Cerebellar cortex (tissue), 1 donor: ENCODE measurements at places on chromosomes 16 and 17.

- no peak for DNase-seq
Observed at GRCh38 chr16:21590287-21590686, 9.1 kb upstream of the METTL9 start.

GRCh38 chr16:35733971-35734702 is 2274.7 kb downstream of the TP53TG3F start:
- DNase-seq: no peak

GRCh38 chr16:12210258-12210880 is 233.8 kb downstream of the SNX29 start:
- no peak for DNase-seq

- no peak for DNase-seq
Observed at GRCh38 chr16:12482455-12483220, 321.0 kb downstream of the CPPED1 start.

DNA sequence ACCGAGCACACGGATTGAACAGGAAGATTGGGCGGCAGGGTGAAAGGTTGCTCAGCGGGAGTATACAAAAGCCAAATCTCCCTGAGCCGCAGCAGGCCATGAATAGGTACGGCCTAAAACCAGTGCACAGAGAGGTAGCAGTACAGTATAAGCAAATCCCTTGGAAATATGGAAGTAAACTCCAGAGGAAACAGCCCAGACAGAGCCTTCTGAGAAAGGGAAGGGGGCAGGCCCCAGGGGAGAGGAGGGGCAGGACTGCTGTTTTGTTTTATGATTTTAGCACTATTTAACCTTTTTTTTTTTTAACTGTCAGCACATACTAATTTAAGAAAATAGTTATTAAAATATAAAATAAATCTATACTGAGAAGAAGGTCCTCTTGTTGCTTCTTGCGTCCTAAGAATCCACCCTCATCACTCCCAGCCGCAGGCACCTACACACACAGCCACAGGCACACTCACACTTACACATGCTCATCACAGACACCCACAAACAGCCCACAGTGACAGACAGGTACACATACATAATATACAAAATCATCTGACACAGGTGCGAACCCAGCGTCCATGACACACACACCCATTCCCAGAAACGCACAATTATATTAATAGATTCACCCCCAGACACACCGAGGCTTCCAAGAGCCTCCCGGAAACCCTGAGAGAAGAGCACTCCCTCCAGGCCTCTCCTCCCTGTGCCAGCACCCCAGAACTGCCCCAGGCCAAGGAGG is 12.8 kb downstream of the PLXDC1 start:
- DNase-seq: no peak

DNA sequence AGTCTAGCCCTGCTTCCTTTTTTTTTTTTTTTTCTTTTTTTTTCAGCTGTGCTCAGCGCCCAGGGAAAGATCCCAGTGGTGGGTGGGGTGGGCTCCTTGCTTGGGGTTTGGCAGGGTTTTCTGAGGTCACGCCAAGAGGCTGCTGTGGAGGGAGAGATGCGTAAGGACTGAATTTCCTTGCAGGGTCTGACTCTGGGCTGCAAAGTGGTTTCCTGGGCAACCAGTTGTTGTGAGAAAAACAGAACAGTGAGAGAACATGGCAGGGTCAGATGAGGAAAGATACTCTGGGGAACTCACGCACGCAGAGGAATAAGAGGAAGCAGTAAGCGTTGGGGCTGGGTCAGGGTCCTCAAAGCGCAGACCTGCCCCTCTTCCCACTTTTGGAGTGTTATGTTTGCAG is 119.5 kb downstream of the IRF8 start:
- no peak for DNase-seq

- DNase-seq: no peak
Observed at GRCh38 chr17:70217571-70217970, 48.2 kb downstream of the KCNJ2 start.

GRCh38 chr16:1108299-1109252 is 12.5 kb upstream of the C1QTNF8 start:
- peak; percentile 53 for DNase-seq

DNA sequence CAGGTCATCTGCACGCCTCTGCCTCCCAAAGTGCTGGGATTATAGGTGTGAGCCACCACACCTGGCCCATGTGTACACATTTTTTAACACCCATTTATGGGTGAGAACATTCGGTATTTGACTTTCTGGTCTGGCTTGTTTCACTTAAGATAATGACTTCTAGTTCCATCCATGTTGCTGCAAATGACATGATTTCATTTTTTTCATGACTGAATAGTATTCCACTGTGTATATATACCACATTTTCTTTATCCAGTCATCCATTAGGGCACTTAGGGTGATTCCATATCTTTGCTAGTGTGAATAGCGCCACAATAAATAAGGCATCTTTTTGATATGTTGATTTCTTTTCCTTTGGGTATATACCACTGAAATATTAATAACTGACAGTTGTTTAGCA is 5.6 kb downstream of the ALOX12B start:
- DNase-seq: no peak

- DNase-seq: no peak
Observed at GRCh38 chr17:2174468-2175293, 119.8 kb downstream of the HIC1 start.

DNA sequence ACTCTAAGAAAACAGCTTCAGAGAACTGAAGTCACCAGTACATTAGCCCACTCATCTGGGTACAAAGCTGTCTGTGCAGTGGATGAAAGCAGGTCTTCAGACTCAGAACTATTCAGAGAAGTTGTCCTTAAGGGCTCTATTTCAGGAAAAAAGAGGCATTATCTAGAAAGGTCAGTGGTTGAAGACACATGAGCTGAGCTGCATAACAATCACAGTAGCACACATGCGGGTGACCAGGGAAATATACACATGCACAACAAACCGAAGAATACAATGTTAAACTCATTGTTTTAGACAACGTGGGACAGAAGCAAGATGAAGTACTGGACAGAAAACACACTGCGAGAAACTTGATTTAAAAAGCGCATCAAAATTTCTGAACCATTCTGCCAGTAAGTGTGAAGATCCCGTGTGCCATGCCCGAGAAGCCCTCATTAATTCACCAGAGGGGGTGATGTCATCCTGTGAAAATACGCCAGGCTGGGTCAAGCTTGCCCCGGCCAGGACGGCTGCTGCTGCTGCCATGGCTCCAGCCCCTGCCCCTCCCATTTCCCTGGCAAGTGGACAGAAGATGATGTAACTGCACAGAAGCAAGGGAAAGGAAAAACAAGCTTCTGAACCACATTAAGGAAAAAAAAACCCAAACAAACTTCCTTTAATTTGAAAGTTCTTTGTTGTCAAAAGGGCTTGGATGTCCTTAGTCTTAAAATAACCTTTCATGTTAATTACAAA is 10.1 kb downstream of the DYNC1LI2 start:
- DNase-seq: peak; percentile 97

DNA sequence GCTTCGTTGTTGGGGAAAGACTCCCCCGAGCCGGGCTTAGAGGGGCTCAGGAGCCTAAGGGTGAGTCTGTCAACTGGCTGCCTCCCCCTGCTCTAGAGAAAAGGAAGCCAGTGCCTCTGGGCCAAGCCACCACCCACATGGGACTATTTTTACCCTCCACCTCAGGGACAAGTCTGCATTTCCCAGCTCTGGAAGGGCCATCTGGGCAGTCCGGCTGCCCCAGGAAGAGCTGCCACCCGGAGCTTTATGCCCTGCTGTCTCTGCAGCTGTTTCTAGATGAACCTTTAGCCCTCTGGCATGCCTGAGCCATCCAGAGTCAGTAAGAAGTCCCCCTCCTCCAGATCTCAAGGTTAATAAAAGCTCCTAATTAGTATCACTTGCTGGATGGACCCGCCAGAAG is 5.3 kb upstream of the RPRML start:
- DNase-seq: peak; percentile 80

DNA sequence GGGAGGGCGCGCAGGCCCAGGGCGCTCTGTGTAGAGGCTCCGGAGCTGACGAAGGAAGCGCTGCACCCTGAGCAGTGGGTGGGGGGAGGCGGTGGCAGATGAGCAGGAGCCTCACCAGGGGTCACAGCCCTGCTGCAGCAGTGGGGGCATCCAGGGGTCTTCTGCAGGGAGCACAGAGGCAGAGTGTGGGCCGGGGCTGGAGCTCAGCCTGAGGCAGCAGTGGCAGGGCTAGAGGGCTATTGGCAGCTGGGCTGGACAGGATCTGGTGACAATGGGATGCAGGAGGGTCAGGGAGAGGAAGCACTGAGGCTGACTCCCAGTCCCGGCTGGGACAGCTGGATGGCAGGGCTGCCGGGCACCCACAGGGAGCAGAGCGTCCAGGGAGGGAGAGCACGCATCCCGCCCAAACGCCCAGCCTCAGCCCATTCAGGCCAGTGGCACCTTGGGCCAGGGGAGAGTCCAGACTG is 21.0 kb downstream of the KDM8 start:
- DNase-seq: no peak

DNA sequence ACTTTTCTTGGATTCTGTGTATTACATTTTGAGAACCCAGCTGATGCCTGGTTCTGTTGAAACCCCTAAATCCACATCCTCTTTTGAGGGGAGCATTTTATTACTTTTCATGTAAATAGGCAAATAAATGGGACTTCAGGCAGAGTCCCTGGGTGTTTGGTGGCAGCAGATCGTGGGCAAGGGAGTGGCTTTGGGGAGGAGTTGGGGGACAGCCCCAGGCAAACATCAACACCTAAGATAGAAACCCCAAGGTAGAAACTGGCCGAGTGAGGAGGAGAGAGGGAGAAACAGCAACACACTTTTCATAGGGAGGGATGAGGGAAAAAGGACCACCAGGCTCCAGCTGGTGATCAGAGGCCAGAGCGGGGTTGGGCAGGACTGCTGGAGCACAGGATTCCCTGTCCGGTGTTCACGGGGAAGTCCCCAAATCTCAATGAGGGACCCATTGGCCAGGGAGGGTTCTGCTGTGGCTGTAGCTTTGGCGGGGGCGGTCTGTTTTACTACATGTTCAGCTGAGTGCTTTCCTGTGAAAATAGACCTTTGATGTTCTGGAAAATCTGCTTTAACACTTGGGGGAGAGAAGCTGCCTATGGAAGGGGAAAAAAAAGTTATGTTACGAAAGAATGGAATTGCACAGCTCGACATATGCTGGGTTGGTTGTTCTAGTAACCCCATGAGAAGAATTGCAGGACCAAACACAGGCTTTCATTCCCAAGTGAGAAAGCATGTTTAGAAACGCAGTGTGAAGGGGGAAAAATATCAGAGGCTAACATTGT is 46.6 kb downstream of the MSI2 start:
- no peak for DNase-seq

DNA sequence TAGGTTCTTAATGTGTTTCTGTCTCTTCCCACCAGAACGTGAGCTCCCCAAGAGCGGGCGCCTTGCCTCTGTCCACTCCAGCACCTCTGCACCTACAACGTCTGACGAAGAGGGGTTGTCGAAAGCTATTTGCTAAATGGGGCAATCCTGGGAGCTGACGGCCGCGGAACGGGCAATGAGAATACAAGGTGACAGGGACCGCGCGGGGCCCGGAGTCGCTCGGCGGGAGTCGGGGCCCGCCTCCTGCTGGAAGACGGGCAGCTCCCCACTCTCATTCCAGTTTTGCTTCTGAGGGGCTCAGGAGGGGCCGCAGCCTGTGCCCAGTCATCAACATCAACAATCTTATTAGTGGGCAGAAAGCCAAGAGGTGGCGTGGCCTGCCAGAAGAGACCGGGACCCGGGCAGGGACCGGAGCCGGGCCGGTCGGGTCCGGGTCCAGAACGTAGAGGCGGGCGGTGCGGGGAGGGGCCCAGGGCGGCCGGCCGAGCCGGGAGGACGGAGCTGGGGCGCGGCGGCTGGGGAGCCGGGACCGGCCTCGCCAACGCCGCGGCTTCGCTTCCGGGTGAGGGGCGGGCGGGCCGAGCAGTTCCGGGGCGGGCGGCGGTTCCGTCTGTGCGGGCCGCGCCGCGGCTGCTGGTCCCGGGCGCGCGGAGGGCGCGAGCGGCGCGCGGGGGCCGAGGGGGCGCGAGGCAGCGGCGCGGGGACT is at the start of gene MOSMO:
Gene MOSMO (plus strand): TSS at position 603 of the 706 bp plus-strand sequence. CDS start 191 bp downstream, outside the sequence.
- peak; percentile 69 for DNase-seq

- DNase-seq: peak; percentile 49
Observed at GRCh38 chr17:80832266-80832676, 159.4 kb upstream of the CHMP6 start.

- no peak for DNase-seq
Observed at GRCh38 chr16:15613676-15614075, 29.3 kb downstream of the MARF1 start.

GRCh38 chr17:64507413-64507782 is 621 bp downstream of the CEP95 start:
- peak; percentile 70 for DNase-seq

DNA sequence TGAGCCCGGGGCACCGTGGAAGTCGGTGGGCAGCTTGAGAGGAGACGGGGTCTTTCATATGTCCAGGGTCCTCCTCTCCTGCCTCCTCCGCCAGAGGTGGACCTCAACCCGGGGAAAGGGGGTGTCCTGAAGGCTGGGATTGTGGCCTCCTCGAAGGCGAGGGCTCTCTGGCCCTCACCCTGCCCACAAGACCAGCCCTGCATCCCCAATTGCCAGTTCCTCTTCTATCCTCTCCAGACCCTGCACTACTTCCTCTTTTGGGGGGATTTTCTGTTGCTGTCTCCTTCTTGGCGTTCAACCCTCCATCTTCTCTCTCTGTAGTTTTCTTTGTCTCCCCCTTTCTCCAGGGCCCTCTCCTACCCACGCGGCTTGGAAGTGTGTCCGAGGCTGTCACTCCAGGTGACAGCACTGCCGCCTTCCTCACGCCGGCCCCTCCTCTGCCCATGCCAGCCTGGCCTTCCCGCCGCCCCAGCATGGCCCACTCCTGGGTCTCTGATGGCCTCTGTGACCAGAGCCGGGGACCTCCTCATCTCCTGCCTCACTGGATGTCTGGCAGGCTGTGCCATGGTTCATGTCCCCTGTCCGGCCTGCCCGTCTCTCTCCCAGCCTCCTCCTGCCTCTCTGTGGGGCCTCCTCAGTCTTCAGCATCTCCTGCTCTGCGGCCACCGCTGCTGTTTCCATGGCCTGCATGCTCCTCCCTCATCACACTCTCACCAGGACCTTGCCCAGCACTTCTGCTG is 2.4 kb upstream of the ITGAX start:
- DNase-seq: no peak

DNA sequence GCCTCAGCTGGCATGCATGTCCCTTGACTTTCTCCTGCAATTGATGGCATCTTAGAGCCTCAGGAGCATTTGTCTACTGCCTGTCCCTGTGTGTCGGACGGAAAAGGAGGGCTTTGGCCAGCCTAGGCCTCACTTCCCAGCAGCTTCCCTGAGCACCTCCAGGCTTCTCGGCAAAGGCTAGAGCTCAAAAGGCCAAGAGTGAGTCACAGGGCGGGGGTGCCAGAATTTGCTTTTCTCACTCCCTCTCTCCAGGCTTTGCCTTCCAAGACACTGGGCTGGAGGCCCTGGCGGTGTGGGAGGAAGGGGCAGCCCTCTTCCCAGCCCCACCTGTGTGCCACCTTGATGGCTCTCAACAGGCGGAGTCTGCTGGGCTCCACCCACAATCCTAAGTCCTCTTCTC is 107.3 kb upstream of the MAF start:
- no peak for DNase-seq

DNA sequence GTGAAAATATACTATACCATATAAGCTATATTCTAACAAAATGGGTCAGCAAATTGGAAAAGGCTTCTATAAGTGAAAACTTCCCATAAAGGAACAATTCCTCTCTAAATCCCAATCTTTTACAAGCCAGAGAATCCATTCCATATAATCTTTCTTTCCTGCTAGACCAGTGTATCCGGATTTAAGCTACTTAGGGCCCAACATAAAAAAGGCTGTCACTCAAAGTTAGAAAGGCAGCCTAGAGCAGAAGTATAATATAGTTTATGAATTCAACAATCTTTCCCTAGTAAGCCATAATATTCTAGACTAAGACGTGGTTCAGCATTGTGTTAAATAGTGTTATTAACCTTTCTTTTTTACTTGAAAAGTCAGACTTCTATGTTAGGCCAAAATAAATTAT is 93.0 kb downstream of the SKAP1 start:
- no peak for DNase-seq

- DNase-seq: no peak
Observed at GRCh38 chr16:50285406-50286003, 19.2 kb downstream of the ADCY7 start.
